Sciatic nerve (tissue), 2 donors: ENCODE measurements at places on chromosomes 5 and 9. TPM values are rescaled to one million over a fixed set of nuclear protein-coding genes. Genes with fewer than 3 reads are reported as not detected.

PLAC8L1 gene
- not detected for total RNA-seq

MCIDAS gene
- not detected for total RNA-seq

FCN2 gene
- not detected for total RNA-seq

ELOVL7 gene
- total RNA-seq: 32.1 TPM

ARHGEF37 gene
- total RNA-seq: 86.7 TPM

ACTL7B gene
- 0.13 TPM for total RNA-seq

PFN3 gene
- total RNA-seq: not detected

SEMA4D gene
- total RNA-seq: 35.8 TPM

SAXO1 gene
- total RNA-seq: 0.49 TPM

SYK gene
- 25.6 TPM for total RNA-seq

DOCK2 gene
- total RNA-seq: 32.9 TPM

GLT6D1 gene
- total RNA-seq: not detected

TSSK1B gene
- total RNA-seq: 0.36 TPM

CPLANE1 gene
- 53.7 TPM for total RNA-seq

CEP120 gene
- total RNA-seq: 29.3 TPM

ADRA1B gene
- 1.6 TPM for total RNA-seq

ACER2 gene
- total RNA-seq: 10.7 TPM

OTP gene
- total RNA-seq: not detected

PTPRD gene
- 4.7 TPM for total RNA-seq

ANKRD18A gene
- 3.9 TPM for total RNA-seq

CCNB1 gene
- total RNA-seq: 3.3 TPM

MEGF10 gene
- total RNA-seq: 8.2 TPM

SPATA31A3 gene
- total RNA-seq: not detected

MARCHF11 gene
- not detected for total RNA-seq

ANKRD34B gene
- total RNA-seq: not detected

OR1Q1 gene
- not detected for total RNA-seq

CDKN2B gene
- 4.0 TPM for total RNA-seq

HRCT1 gene
- total RNA-seq: 4.5 TPM

IFNB1 gene
- total RNA-seq: not detected

INSYN2B gene
- 0.27 TPM for total RNA-seq

PDGFRB gene
- total RNA-seq: 215 TPM

PHF24 gene
- total RNA-seq: 0.45 TPM

SV2C gene
- 4.9 TPM for total RNA-seq

PCDHGA9 gene
- total RNA-seq: 10.7 TPM

BARX1 gene
- not detected for total RNA-seq

LEAP2 gene
- 2.9 TPM for total RNA-seq

IFNK gene
- total RNA-seq: not detected

LCN15 gene
- total RNA-seq: not detected

NUTM2G gene
- total RNA-seq: not detected

CCNJL gene
- total RNA-seq: 3.3 TPM

ADAMTSL2 gene
- 22.3 TPM for total RNA-seq

DOLK gene
- 9.6 TPM for total RNA-seq

ZNF354B gene
- total RNA-seq: 29.0 TPM

CDC20B gene
- total RNA-seq: not detected

CNTLN gene
- 22.4 TPM for total RNA-seq

PCDHGA8 gene
- 5.3 TPM for total RNA-seq

SLC1A1 gene
- 4.7 TPM for total RNA-seq

SMIM3 gene
- total RNA-seq: 20.4 TPM

PCDHGB2 gene
- total RNA-seq: 10.2 TPM

NOP16 gene
- 9.3 TPM for total RNA-seq

NPR3 gene
- total RNA-seq: 16.0 TPM

FABP6 gene
- not detected for total RNA-seq

HSPB3 gene
- not detected for total RNA-seq
